ENCODE measurements at places on chromosomes 3 and 15. TPM values are rescaled to one million over a fixed set of nuclear protein-coding genes. Genes with fewer than 3 reads are reported as not detected.

- no peaks in the 10 kb centered on the region for H3K36me3 ChIP-seq
- no peaks in the 10 kb centered on the region for H3K27me3 ChIP-seq
- no peaks in the 10 kb centered on the region for H3K4me1 ChIP-seq
- DNase-seq: no peak
- H3K4me3 ChIP-seq: no peak overlapping the region
These were observed 1.0 kb upstream of the MAP3K13 start for GRCh38 chr3:185361920-185362319.

GRCh38 chr3:139948467-139948866, 13.5 kb downstream of the CLSTN2 start:
- H3K27ac ChIP-seq: no peak overlapping the region
- no peak overlapping the region for H3K4me3 ChIP-seq
- H3K36me3 ChIP-seq: no peaks in the 10 kb centered on the region
- DNase-seq: no peak
- no peaks in the 10 kb centered on the region for H3K4me1 ChIP-seq

GRCh38 chr3:148030975-148031374, 621.8 kb downstream of the ZIC1 start:
- DNase-seq: no peak
- H3K4me1 ChIP-seq: no peaks in the 10 kb centered on the region
- no peak overlapping the region for H3K4me3 ChIP-seq
- no peaks in the 10 kb centered on the region for H3K36me3 ChIP-seq

- H3K36me3 ChIP-seq: no peaks in the 10 kb centered on the region
- no peak overlapping the region for H3K27ac ChIP-seq
- no peak overlapping the region for H3K4me3 ChIP-seq
- no peaks in the 10 kb centered on the region for H3K27me3 ChIP-seq
These were observed 58.8 kb upstream of the TRPM1 start for GRCh38 chr15:31160297-31160696.

- H3K4me3 ChIP-seq: no peak overlapping the region
- H3K4me1 ChIP-seq: no peaks in the 10 kb centered on the region
- H3K27me3 ChIP-seq: no peaks in the 10 kb centered on the region
- H3K36me3 ChIP-seq: no peaks in the 10 kb centered on the region
- DNase-seq: no peak
- no peak overlapping the region for H3K27ac ChIP-seq
These were observed 100.6 kb upstream of the ATP11B start for GRCh38 chr3:182692695-182693094.

DNA sequence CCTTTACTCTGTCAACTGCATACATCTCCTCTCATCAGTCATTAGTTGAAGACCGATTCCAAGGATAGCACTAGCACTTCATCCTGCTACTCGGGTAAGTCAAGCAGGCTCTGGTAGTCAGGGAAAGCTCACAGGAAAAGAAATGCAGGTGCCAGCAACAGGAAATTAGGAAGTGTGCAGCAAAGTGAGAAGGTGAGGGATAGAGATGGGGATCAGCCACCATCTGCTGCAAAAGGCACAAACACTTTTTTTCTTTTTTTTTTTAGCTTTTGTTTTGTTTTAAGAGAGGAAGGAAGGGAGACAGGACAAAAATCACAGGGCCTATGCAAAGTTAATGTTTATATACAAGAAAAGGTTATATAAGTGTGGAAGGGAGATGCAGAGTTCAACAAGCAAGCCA, 9.0 kb upstream of the BTLA start:
- H3K36me3 ChIP-seq: no peaks in the 10 kb centered on the region
- no peak overlapping the region for H3K27ac ChIP-seq

- no peaks in the 10 kb centered on the region for H3K4me1 ChIP-seq
- no peaks in the 10 kb centered on the region for H3K27me3 ChIP-seq
- DNase-seq: no peak
- no peak overlapping the region for H3K4me3 ChIP-seq
These were observed 160.0 kb downstream of the FRMD5 start for GRCh38 chr15:44034933-44035624.

ALS2CL gene
- total RNA-seq: 21.9 TPM

ZPLD1 gene
- total RNA-seq: not detected

USP50 gene
- not detected for total RNA-seq

Data from uterus (tissue), 4 donors.